ENCODE measurements at places on chromosomes 7 and 10.

DNA sequence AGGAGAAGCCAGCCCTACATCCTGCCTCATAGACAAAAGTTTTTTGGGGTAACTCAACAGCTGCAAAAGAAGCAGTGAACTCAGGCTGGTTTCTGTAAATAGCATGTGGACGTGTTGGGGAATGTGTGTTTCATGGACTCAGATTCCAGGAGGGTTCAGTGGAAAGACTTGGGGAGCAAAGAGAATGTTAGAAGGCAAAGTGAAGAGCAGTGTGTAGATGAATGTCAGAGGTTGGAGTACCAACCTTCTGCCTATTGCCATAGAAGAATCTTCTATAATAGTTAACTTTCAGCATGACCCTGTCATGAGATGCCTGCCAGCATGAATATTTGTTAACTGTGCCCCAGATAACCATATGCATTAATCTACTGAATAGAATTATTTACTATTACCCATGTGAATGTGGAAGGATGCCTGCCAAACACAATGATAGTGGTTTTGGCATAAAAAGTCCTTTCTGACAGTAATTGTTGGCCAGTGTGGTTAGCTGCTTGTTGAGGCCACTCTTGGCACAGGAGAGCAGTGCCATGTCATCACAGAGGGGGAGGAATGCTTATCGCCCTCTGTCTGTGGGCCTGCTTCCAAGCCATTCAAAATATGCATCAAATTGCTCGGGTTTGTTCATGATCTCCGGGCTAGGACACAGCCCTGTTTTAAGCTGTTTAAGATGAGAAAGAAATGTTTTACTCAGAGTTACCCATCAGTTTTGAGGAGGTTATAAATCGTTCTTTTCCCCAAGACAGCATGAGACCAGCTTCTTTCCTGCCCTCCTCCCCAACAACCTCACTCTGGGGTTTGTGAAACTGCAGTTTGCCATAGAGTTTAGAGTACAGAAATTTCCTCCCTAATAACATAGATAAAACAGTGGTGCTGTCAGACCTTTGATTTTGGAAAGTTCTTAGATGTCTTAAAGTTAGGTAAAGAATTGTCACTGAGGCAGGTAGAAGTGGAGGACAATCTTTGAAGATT, 165.3 kb downstream of the WNT2 start:
- peak; percentile 53 for DNase-seq

GRCh38 chr10:131983780-131984179, 2.1 kb upstream of the BNIP3 start:
- no peak for DNase-seq

DNA sequence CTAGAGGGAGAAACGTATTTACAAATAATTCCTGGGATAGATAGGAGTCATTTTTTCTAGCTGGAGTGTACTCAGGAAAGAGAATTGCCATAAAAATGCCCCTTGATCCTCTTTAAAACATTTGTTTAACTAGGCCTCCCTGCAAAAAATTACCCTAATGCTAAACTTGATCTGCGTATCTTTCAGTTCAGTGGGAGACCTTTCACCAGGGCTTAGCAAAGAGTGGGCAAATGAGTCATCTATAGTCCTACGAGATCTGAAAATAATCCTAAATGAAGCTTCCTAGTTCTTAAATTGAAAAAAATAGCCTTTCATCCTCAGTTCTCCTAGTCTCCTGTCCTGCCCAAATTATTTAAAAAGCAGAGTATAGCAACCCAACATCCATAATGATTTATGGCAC, 198.6 kb upstream of the FRMD4A start:
- no peak for DNase-seq

DNA sequence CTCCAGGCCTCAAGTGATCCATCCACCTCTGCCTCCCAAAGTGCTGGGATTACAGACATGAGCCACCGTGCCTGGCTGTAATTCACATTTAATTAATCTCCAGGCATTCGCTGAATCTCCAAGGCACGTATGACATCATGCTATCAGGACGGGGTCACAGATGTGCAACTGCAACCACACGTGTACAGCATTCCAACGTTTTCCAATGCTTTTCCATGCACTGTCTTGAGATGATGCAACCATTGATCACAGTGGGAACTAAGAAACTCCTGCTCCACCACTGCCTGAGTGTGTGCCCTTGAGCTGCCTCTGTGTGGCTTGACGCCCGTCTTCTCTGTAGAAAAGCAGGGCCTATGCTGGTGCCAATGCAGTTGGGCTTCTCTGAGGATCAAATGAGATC, 119.8 kb upstream of the LYZL2 start:
- DNase-seq: no peak

GRCh38 chr7:2224491-2224928, 8.2 kb downstream of the MAD1L1 start:
- no peak for DNase-seq

GRCh38 chr7:117069379-117069778, 116.1 kb downstream of the ST7 start:
- DNase-seq: no peak

DNA sequence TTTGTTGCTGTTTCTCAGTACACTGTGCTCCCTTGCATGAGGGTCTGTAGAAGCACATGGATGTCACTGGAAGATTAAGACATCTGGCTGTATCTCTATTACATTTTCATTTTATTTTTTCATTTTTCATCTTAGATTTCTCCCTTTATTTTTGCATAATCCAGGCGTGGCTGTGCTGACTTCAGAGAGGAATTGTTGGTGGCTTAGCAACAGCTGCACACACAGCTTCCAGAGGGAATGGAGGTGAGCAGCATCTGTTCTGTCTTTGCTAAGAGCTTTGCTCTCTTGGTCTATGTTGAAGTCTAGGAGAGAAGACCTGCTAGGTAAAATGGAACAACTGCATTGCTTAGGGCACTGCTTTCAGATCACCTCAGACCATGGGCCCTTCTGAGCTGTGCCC, 254.4 kb upstream of the SP4 start:
- no peak for DNase-seq

- DNase-seq: no peak
Observed at GRCh38 chr7:72494807-72495206, 82.7 kb upstream of the CALN1 start.

Measured in RPMI8226 (cell line).